ENCODE measurements at places on chromosomes 11 and 22.

GRCh38 chr11:575313-575995 lies 816 bp upstream of the PHRF1 start:
- DNase-seq: no peak

GRCh38 chr11:19792510-19792909 lies 79.9 kb downstream of the NAV2 start:
- DNase-seq: no peak

DNA sequence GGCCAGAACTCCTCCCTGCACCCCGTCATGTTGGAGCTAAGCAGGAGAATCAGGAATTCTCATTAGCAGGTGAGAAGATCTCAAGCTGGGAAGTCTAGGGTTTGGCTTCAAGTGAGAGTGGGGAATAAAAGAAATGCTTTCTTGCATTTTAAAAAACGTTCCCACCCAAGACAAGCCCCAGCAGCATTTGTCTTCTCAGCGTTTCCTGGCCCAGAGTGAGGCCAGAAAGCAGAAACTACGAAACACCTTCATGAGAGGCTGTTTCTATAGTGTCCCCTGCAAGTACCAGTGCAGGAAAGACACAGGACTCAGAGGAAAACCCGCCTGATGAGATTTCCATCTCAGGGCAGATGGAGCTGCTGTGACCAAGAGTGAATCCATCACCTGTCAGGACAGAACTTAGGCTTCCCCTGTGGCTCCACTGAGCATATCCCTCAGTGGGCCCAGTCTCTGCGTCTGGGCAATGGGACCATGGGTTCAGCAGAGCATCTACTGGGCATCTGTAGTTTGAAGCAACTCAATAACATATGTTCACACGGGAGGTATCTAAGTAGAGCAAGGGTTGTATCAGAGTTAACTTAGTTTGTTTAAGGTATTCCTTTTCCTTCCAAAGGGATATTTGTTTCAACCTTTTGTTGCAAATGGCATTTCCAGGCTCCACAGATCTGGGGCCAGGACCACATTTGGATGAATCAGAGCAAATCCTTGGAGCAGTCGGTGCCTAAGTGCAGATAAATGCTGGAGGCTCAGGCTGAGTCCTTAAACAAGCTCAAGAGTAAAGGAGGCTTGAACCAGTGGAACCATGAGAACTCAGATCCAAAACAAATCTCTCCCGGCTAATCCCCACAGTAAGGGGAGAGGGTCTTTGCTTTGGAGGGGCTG lies 548.3 kb downstream of the MIAT start:
- DNase-seq: no peak

DNA sequence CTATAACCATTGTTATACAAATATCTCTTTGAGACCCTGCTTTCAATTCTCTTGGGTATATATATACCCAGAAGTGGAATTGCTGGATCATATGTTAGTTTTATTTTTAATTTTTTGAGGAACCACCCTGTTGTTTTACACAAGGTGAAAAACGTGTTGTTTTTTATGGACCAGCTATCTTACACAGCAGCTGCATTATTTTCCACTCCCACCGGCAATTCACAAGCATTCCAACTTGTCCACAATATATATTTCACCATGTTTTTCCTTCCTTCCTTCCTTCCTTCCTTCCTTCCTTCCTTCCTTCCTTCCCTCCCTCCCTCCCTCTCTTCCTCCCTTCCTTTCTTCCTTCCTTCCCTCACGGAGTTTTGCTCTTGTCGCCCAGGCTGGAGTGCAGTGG lies 6.3 kb upstream of the APOL5 start:
- DNase-seq: no peak

- no peak for DNase-seq
Observed at GRCh38 chr11:8707541-8708191, 25.1 kb downstream of the RPL27A start.

- DNase-seq: no peak
Observed at GRCh38 chr11:120932305-120932915, 91.5 kb upstream of the TBCEL start.

- no peak for DNase-seq
Observed at GRCh38 chr11:8698917-8699441, 16.4 kb downstream of the RPL27A start.

DNA sequence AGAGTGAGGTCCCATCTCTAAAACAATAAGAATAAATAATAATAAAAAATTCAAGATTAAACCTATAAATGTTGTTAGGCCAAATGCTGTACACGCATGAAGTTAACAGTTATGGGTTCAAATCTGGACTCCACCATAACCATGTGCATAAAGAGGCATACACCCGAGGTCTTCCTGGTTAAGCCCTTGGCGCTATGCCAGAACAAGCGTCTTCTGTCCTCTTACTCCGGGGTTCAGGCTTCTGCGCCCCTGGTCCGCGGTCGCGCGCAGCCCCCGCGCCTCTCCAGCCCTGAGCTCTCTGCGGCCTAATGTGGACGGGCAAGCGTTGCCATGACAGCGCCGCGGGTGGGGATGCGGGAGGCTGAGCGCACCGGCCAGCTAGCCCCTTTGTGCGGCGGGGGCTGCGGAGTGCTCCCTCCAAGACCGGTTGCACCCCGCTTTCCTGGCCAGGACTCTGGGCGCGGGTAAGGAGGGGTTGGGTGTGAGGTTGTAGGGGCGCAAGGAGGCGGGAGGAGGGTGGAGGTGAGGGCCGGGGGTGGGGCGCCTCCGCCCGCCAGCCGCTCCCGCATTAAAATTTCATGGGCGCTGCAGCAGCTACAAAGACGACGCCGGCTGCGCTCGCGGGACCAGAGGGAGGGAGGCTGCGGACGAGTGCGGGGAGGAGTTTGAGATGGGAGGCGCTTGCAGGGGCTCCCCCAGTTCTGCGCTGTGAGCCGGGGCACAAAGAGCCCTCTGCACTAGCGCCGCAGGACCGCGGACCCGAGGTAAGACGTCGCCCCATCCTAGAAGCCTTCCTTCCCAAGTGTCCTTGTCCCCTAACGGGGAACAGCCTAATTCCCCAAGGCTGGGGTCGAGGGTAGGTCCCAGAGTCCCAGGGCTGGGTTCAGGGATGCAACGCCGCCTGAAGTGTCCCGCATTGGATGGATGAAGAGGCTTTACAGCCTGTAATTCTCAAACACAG lies at the start of gene MIAT:
Gene MIAT (plus strand): TSS at position 698 of the 961 bp plus-strand sequence.
- peak; percentile 81 for DNase-seq

DNA sequence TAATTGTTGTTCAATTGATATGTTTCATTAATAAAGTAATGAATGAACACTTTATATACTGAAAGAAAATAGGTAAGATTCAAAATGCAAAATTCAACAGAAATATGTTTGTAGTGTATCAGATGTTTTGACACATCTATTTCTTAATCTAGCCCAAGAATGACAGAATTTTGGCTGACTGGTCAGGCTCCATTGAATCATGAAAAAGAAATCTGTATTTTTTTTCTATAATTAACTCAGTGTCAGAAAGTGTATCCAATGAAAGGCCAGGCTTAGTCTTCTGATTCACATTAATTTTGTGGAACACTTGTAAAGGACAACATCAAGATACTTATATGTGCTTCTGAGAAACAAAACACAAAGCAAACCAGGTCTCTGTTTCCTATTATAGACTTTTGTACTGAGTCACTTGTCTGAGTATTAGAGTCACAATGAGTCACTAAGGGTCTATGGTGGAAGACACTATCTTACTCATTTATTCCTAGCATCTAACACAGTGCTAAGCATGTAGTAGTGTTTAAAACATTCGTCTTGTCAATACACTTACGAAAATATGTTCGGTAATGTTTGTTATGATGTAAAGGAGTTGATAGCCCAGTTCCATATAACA lies 297.7 kb upstream of the CCDC90B start:
- DNase-seq: no peak

DNA sequence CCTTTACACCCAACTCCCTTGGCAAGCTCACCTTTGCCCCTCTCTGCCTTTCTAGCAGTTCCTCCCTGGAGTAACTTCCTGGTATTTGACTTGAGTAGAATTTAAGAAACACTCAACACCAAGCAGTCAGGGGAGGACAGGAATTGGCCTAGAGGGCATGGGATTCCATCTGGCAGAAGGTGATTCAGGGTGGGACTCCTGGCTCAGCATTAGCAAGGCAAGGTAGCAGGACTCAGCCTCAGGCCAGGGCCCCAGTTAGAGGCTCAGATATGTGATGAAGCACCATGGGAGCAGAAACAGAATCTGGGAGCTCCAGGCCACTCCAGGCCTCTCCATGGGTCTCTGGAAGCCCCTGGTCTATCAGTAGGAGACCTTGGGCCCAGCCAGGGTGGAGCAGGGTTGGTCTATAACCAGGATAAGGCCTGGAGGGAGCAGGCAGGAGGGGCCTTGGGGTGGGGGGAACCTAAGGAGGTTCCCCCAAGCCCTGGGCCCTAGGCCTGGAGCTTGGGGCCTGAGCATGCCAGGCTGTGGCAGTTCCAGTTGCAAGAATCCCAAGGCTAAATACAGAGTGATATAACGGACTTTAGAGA lies 148.2 kb downstream of the PARVA start:
- no peak for DNase-seq

DNA sequence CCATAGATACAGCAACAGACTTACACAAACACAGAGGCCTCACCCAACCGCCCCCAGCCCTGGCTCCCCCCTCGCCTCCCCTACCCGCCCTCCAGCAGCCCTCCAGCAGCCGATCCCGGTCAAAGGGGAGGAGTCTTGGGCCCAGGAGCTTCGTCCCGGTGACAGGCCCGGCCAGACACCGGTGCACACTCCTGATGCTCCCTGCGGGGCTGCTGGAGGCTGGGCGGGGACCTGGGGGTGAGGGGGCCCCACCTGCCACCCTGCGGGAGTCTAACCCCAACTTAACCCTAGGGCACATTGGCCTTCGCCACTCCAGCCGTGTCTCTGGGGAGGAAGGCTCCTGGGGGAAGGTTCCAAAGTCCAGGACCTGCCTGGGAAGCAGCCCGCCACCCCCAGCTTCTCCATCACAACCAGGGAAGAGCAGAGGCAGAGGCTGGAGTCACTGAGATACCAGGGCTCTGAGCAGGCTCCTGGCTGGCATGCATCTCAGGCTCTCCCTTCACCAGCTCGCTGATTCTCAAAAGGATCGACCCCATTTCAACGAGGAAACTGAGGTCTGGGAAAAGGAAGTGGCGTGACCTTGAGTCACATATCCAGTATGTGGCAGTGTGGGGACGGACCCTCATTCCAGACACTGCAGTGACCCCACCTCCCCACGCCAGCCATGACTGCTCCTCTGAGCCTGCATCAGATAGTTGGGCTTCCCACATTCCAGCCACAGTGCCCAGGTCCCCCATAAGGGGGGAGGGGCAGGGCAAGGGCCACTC lies 14.4 kb downstream of the BCL9L start:
- DNase-seq: no peak

DNA sequence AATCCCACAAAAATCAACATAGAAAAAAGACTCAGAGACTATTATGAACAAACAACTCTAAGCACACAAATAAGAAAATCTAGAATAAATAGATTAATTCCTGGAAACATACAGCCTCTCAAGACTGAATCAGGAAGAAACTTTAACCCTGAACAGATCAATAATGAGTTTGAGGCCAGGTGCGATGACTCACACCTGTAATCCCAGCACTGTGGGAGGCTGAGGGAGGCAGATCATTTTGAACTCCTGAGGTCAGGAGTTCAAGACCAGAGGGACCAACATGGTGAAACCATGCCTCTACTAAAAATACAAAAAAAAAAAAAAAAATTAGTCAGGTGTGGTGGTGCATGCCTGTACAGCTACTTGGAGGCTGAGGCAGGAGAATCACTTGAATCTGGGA lies 499.5 kb upstream of the LUZP2 start:
- DNase-seq: no peak

GRCh38 chr11:14339356-14339755 lies 19.6 kb downstream of the RRAS2 start:
- no peak for DNase-seq

- peak; percentile 57 for DNase-seq
Observed at GRCh38 chr11:73931039-73931645, 19.7 kb upstream of the DNAJB13 start.

GRCh38 chr11:108588287-108588686 lies 5.3 kb downstream of the EXPH5 start:
- no peak for DNase-seq

GRCh38 chr11:107719557-107720302 lies 7.9 kb upstream of the SLN start:
- no peak for DNase-seq

DNA sequence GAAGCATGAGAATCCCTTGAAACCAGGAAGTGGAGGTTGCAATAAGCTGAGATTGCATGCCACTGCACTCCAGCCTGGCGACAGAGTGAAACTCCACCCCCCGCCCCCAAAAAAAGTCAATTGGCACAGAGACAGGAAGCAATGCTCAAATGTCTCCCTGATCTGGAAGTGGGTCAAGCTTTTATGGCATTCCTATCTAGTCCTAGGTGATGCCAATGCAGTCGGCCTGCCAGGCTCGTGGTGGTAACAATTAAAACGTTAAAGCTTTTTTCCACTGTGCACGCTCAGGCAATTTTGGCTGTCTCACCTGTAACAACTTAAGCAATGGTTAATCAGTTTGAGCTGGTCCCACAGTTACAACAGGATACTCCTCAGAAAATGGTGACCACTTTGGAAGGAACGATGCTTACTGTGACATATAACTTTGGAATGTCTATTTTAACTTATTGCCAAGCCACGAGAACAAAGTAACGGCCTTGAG lies 18.9 kb upstream of the PISD start:
- DNase-seq: no peak

- DNase-seq: no peak
Observed at GRCh38 chr22:20010307-20011122, 6.1 kb downstream of the ARVCF start.

DNA sequence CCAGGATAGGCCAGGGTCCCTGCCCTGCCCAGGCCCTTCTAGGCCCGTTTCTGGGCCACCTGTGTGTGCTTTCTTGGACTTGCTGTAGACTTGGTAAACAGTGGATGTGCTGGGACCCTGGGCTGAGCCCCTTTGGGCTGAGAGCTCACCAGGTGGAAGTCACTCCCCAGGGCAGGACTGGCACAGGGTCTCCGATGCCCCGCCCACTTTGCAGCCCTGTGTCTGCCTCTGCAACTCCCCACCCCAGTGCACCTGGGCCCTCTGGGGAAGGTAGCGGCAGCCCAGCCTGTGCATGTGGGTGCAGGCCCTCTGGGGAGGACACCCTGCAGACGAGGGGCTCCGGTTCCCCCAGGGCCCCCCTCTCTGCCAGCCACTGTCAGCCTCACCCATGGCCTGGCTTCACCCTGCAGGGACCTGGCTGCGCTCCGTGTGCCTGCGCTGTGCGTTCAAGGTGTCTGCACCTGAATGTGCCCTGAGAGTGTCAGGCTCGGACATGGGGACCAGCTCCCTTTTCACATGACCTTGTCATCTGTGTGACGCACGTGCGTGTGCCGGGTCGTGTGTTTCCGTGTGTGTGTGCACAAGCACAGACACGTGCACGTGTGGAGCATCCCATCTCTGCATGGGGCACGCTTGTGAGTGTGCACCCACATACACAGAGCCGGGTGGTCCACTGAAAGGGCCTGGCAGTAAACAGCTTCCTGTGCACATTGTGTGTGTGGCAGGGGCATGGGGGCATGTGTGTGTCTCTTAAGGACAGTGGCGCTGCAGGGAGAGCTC lies 118.5 kb downstream of the KCNQ1OT1 start:
- peak; percentile 41 for DNase-seq

DNA sequence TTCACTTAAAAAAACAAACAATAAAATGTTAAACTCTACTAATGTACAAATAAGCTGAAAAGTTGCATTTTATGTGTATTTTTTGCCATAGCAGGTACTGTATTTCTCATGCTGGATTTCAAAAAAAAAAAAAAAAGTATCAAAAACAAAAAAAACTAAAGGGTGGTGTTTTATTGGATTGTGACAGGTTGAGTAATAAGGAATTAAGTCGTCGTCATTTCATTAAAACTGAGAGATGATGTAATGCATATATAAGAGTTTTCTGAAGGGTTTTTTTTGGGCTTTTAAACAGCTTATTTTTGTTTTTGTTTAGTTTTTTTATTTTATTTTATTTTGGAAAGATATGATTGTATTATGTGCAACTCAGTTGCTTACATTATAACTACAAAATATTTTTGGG lies 10.9 kb upstream of the ADSL start:
- no peak for DNase-seq
